Stimulated activated CD8-positive, alpha-beta memory T cell treated with anti-CD3 and anti-CD28 coated beads, Interleukin-4, amount 100 ng/mL, for 4 hours (primary cell): ENCODE measurements at places on chromosomes 11 and 22.

DNA sequence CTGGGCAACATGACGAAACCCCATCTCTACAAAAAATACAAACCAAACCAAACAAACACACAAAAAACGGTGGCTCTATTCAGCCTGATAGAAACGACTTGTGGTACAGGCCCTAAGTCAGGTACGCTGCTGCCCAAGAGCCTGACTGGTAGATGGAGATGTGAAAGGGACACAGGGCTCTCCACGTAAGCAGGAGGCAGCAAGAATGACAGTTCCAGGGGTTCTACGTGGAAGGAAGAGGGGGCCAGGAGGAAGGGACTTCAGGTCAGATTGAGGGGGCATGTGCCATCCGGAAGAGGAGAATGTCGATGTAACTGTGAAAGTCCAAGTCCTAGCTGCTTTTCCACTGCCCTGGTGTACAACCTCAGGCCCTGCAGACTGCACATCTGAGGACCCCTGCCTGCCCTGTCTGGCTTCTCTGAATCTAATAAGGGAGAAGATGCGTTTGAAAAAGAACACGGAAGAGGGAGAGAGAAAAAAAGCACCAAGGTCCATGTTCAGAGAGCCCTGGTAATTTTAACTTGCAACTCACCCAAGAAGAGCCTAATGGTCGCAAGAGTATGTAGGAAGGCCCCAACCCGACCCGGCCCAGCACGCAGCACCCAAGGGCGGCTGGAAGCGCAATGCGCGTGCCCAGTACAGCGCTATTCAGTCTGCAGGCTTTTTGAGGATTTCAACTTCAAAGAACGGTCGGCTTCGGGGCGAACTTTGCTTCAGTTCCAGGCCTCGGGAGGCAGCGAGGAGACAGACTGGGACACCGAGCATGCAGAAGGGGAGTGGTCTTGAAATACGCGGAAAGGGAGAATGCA, 909 bp upstream of the ZNRD2 start:
- no peak for DNase-seq

DNA sequence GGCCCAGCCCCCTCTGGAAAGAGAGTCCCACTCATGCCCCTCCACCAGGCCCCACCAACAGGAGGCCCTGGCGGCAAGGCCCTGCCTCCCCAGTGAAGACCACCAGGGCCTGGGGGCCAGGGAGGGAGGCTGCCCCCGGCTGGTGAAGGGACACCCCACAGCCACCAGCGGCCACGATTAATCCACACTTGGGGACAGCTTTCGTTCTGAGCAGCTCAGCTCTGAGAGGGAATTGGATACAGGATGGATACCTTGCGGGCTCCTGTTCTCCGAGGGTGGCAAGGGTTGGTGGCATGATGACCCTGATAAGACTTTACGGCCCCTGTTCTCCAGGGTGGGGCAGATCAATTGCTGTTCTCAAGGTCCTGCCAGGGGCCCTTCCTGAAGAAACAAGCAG, 6.9 kb upstream of the NLRP6 start:
- no peak for DNase-seq

DNA sequence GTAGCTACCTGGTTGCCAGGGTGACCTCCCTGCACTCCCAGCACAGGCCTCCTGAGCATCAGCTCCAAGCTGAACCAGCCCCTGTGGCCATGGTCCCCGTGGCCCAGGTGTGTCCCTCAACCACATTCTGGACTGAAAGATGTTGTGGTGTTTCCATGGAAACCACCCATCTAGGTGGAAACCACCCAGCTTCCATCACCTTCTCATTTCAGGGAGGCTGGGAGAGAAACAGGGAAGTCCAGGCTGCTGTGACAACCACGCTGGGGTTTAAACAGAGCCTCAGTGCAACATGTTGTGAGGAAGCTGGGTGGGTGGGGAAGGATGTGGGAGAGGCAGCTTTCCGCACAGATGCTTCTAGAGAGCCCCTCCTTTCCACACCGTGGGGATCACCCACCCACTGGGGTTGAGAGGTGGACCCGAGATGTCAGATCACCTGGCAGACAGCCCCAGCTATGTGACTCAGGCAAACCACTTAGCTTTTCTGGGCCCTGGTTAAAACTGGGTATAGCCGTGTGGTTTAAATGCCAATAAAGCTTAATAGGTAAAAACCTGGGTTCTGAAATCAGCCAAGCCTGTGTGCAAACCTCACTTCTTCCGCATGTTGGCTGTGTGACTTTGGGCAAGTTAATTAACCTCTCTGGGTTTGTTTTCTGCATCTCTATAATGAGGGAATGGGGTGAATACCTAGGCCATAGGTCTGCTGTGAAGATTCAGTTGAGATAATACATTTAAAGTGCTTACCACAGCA, 46.4 kb downstream of the CD82 start:
- DNase-seq = peak; percentile 69

- no peak for DNase-seq
These were observed 49.4 kb downstream of the PTPRJ start for GRCh38 chr11:48029681-48030290.

DNA sequence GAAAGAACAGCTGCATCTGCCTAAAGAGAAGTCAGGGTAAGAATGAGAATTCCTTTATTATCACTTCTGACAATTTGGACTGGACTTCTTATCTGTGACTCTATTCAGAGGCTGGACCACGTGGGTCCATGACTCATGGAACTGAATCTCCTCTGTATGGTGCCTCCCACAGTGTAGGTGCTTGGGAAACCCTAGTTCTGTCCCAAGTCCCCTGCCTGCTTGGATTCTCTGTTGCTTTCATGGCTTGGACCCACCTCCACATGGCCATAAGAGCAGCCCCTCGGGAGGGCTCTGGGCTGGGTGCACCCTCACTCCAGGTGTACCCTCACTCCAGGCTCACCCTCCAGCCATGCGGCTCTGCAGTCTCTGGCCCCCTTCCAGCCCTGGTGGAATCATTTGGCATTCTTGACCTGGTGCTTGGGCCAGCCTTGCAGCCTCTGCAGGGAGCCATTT, 153.4 kb downstream of the CACNA1I start:
- no peak for DNase-seq
